ENCODE measurements at places on chromosomes 6 and 20.
A peak's percentile ranks its signal among the peaks of the same experiment; 100 is the strongest.

- no peak for DNase-seq
Observed at GRCh38 chr6:139887275-139887674, 512.8 kb upstream of the CITED2 start.

DNA sequence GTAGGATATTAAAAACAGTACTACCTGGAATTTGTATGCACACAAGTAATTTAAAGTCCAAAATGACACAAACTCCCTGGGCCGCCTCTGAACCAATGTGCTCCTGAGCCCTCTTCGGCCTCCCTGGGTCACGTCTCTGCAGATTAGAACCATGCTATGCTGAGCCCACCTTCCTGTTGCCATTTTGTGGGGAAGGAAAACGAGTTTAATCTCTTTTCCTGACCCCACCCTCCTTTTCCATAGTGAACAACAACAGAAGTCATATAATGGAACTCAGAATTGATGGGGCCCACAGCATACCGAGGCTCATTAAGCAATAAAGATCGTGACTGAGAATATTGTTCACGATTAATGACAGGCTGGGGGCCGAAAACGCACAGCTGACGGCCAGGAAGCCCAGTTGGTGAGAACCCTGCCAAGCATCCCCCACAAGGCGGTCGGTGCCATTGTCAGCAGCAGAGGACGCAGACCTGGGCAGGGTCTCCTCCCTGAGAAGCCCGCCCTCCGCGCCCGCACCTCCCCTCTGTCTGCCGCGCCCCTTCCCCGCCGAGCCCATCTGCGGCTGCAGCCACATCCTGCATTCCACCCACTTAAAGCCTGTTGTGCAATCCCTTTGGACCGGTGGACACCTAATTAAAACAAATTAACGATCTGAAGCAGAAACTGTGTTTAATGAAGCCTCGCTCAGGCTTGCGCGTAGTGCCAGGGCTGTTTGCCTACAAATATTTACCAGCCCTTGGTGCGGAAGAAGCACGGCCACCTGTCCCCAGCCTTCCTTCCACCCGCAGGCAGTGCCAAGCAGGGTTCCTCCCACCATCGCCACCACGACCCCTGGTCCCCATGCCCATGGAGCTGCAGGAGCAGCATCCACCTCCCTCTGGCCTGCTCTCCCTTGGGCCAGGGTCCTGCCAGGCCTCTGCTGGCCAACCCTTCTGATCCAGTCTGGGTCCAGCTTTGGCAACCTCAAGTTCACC, 68.1 kb downstream of the DLL1 start:
- no peak for DNase-seq

- DNase-seq = no peak
Observed at GRCh38 chr6:29737707-29738630, 14.7 kb downstream of the HLA-F start.

DNA sequence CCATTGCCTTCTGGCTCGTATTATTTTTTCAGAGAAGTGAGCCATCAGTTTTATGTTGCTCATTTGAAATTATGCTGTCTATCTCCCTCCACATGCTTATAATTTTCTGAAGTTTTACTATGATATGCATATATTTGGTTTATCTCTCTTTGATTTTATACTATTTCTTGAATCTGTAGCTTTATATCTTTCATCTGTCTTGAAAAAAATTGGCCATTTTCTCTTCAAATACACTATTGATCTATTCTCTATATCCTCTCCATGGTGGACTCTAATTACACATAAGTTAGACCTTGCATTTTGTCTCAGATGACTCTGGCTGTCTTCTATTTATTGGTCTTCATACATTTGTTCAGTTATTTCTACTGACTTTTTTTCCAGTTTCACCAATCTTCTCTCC, 13.7 kb upstream of the COL19A1 start:
- no peak for DNase-seq

GRCh38 chr20:45934046-45934585, 367 bp upstream of the PCIF1 start:
- DNase-seq = no peak

- no peak for DNase-seq
Observed at GRCh38 chr20:35837577-35838195, 65.9 kb downstream of the PHF20 start.

DNA sequence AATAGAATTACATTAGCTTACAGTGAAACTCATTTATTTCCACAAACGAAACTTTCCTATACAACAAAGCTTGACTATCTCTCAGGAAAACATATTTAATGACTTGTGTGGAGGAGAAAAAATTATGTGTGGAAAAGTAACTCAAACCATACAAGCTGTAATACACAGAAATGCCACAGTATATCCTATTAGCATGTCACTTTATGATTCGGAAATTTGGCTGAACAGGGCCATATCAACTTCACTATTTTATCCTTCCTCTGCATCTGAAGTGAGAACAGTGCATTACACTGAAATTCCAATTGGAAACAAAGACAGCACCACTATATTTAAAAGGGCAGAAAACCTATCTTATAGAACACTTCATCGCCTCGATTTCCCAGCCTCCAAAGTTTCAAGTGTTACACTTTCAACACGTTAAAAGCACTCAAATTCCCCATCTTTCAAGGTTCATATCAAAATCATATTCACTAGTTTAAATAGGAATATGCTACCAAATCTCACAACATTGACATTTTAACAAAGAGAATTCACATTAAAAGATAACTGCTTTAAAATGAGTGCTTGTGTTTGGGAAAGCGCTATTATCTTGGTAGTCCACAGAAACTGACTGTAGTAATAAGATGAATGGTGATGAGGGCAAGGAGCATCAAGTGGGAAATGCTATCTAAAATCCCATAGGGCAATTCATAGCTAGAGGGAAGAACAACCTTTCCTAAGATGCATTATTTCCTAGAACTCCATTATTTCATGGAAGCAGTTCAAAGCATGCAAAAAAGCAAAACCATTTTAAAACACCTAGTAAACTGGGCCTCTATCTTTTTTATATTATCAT, 1.8 kb downstream of the REV3L start:
- no peak for DNase-seq

DNA sequence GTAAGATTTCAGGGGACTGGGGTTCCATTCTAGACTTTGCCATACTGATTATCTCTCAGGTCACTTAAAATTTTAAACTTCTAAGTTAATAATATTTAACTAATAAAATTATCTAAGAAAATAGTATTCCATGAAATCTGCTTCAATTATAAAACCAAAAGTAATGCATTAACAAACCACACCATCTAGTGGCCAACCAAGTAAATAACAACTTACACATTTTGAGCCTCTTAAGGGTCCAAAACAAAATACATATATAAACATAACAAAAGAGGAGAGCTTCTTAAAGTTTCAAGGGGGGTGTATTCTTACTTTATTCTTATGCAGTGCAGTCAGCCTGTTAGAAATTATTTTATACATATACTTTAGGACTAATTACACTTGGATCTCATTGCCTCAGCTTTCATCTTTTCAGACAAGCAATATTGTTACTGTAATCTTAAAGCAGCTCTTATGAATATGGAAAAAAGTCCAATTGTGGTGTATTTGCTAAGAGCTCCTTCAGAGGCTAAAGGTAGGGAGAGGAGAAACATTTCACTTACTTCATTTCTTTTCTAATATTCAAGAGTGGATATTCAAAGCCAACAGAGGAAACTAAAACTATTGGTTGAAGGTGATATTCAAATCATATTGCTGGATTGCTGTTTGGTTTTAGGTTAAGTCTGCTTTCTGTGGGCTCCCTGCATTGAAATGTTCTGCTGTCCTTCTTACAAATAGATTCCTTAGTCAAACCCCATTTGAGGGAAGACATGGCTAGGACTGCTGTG, 199.7 kb upstream of the SIM1 start:
- DNase-seq = peak; percentile 34

DNA sequence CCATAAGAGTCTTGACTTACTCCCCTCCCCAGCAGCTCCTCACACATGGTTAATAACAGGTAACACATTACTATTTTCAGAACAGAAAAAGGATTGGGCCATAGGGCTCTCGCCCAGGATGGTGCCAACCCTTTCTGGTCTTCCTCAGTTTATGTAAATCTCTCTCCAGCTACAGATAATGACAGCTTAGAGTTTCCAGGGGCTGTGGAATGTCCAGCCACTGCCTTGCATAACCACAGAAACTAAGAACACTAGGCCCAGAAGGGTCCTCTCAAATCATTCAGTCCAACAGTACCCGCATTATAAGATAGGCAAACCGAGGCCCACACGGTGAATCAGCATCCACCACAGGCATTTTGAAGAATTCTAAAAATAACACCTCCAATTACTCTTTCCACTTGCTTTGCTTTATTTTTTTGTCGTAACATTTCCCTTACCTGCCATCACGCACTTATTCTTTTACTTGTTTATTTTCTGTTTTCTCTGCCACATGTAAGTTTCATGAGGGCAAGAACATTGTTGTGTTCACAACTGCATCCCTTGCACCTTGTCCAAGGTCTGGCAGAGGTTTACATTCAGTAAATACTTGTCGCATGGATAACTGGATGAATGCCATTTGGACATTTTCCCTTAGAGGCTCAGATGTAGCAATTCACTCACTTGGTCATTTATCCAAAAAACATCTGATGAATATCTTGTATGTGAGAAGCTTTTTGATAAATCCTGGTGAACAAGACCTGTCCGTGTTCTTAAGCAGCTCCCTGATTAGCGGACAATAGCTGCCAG, 6.4 kb upstream of the SDC4 start:
- no peak for DNase-seq

GRCh38 chr20:4813863-4814695, 92.4 kb downstream of the PRND start:
- DNase-seq = no peak

DNA sequence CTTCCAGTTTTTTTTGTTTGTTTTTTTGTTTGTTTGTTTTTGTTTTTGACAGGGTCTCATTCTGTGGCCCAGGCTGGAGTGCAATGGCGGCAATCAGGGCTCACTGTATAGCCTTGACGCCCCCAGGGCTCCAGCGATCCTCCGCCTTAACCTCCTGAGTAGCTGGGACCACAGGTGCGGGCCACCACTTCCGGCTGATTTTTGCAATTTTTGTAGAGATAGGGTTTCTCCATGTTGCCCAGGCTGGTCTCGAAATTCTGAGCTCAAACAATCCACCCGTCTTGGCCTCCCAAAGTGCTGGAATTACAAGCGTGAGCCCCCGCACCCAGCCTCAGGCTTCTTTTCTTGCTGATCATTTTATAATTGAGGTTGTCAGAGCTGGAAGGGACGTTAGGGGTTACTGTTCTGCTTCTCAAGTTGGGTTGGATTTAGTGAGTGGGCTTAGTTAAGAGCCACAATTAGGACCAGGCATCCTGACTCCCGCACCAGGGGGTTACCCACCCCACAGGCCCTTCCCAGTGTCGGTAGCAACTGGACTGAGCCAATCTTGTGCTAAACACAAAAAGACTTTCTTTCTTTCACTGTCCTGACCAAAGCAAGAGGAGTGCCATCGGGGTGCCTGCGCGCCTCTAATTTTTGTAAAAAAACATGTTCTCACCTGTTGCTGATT, 13.1 kb upstream of the ZSCAN9 start:
- no peak for DNase-seq

- DNase-seq = no peak
Observed at GRCh38 chr6:18347021-18347577, 40.1 kb upstream of the RNF144B start.

DNA sequence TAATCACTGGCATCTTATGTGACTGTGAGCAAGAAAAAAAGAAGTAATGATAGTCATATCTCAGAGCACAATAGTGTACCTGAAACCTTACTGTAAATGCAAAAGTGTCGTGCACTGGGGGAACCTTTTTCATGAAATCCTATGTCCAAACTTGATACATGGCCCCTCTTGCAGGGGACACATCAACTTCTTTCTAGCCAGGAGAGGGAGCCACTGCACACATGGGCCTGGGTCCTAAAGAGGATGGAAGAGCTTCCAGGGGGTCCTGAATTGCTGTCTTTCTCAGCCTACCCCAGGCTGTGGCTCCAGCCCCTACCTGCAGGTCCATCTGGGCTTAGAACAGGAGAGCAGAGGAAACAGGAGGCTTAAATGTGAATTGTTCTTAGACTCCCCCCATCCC, 165.7 kb downstream of the SOD2 start:
- no peak for DNase-seq

- DNase-seq = no peak
Observed at GRCh38 chr20:56934888-56935287, 305.8 kb downstream of the TFAP2C start.

DNA sequence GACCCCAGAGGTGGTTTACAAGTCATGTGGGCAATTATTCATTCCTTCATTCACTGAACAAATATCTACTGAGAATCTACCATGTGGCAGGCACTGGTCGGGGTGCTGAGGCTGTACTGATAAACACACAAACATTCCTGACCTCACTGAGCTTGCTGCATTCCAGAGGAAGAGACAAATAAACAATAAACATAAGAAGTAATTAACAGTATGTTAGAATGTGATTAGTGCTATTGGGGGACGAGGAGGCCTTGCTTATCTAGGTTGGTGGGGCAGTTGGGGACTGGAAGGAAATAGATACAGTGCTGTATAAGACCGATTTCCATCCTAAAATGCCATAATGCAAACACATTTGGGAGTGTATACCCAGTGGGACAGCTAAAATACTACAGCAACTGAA, 44.1 kb downstream of the MAK start:
- no peak for DNase-seq

DNA sequence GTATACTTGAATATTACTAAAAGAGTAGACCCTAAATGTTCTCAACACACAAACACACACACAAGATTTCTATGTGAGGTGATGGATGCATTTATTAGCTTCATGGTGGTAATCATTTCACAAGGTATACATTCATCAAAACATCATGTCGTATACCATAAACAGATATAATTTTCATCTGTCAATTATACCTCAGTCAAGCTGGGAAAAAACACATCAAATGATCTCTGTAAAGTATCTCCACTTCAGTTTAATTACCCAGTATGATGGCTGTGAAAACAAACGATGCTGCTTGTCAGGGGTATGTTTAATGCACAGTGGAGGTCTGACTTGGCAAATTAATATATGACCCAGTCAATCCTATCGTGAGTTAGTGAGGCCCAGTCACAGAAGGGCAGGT, 157.2 kb downstream of the MTFR2 start:
- DNase-seq = no peak

DNA sequence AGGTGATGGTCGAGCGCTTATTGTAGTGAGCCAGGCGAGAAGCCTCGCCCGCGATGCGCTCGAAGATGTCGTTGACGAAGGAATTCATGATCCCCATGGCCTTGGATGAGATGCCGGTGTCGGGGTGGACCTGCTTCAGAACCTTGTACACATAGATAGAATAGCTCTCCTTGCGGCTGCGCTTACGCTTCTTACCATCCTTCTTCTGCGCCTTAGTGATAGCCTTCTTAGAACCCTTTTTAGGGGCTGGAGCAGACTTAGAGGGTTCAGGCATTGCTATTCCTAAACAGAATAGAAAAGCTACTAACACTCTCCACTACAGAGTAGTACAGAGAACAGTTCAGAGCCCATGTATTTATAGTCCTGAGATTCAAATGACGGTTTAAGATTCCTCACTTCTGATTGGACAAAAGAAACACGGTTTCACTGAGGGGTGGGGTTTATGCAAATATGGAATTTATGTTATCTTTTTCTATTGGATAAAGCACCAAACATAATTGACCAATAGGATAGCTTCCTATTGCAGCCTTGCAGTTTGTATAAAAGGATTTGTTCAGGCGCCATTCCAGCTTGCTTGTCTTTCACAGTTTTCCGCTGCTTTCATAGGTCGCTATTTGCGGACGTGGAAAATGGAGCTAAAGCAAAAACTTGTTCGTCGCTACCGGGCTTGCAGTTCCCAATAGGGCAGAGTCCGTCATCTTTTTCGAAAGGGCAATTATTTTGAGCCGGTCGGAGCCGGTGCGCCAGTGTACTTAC, 43.7 kb upstream of the HFE start:
- DNase-seq = no peak

Measured in DMS 273 treated with DMSO at 0.1 percent for 48 hours (cell line).